ENCODE measurements at places on chromosomes 13 and 19.

- DNase-seq: no peak
These were observed 93.4 kb downstream of the FLT1 start for GRCh38 chr13:28401303-28402056.

- no peak for DNase-seq
These were observed 320.3 kb downstream of the SHISA2 start for GRCh38 chr13:25731536-25731935.

- DNase-seq: no peak
These were observed 551.0 kb upstream of the NBEA start for GRCh38 chr13:34391076-34391475.

DNA sequence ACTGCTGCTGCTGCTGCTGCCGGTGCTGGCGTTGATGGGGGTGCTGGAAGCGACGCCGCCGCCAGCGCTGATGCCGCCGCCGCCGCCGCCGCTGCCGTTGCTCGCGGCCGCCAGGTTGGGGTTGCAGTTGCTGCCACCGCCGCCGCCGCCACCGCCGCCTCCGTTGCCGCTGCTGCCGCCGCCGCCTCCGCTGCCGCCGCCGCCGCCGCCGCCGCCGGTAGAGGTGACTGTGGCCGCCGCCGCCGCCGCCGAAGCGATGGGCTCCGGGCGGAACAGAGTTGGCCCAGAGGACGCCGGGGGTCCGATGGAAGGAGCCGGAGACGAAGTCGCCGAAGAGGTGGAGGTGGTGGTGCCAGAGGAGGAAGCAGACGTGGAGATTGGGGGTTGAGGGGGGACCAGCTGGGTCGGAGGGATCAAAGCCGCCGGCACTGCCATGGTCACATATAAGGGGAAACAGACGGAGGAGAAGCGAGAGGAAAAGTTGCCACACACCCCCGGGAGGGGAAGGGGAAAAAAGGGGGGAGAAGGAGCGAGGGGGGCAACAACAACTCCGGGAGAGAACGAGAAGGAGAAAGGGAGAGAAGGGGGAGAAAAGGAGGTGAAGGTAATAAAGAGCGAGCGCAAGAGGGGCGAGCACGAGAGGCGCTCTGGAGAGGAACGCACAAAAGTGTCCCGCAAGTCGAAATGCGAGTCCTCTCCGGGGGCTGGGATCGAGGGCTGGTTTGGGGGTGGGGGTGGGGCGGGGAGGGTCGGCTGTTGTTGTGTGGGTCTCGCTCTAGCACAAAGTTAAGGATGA is 471 bp downstream of the DACH1 start:
- no peak for DNase-seq

- no peak for DNase-seq
These were observed 836 bp upstream of the CDC42EP5 start for GRCh38 chr19:54473892-54474372.

DNA sequence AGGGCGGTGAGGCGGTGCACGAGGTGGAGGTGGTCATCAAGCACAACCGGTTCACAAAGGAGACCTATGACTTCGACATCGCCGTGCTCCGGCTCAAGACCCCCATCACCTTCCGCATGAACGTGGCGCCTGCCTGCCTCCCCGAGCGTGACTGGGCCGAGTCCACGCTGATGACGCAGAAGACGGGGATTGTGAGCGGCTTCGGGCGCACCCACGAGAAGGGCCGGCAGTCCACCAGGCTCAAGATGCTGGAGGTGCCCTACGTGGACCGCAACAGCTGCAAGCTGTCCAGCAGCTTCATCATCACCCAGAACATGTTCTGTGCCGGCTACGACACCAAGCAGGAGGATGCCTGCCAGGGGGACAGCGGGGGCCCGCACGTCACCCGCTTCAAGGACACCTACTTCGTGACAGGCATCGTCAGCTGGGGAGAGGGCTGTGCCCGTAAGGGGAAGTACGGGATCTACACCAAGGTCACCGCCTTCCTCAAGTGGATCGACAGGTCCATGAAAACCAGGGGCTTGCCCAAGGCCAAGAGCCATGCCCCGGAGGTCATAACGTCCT is 9.4 kb upstream of the PROZ start:
- DNase-seq: no peak

DNA sequence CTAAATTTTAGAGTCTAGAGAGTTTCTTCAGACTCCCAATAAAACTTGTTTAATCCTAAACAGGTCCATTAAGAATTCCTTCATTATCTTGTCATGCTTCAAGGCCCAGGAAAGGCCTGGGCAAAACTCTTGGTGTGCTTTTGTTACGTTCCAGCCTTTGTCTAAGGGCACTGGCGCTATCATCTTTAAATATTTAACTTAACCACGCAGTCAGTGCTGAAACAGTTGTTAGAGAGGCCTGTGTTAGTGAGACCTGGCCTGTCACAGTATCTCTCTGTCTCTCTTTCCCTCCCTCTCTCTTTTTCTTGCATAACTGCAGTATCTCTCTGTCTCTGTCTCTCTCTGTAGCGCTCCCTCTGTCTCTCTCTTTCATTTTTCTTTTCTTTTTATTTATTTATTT is 8.2 kb upstream of the OR1M1 start:
- no peak for DNase-seq

GRCh38 chr19:16153582-16154336 is 10.3 kb downstream of the HSH2D start:
- peak; percentile 8 for DNase-seq

- DNase-seq: no peak
These were observed 172.0 kb downstream of the UQCRFS1 start for GRCh38 chr19:29040951-29041350.

- DNase-seq: no peak
These were observed at the start of gene ZFP28 for GRCh38 chr19:56538761-56539263. Gene ZFP28, plus strand, starts transcription at chr19:56538948. Its CDS starts 71 bp downstream, at chr19:56539019.

DNA sequence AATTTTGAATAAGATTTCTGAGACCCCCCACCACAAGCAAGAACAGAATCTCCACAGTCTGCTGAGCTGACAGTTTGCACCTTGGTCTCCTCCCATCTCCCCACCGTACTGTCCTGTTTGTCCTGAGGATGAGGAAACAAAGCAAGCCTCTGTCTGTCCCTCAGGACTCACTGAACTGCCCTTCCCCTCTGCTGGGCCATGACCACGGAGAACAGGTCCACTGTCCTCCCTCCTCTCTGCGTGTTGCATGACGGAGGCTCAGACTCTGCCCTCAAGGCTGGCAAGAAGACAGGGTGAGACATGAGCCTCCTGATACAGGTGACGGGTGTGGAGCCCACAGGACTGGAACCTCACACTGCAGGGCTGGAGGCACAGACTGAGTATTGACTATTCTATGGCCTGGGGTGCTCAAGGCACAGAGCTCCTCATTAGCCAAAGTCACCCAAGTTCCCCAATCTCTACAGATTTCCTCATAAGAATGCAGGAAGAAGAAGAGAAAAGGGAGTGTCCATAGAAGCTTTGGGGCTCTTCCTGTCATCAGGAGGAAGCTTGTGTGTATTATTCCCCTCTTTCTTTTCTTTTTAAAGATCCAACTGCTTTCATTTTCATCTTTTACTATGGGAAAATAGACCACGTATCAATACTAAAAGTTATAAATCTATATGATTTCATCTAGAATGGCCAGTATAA is 22.4 kb upstream of the RGCC start:
- no peak for DNase-seq

GRCh38 chr19:12937093-12937926 is 1.1 kb upstream of the CALR start:
- DNase-seq: peak; percentile 97

DNA sequence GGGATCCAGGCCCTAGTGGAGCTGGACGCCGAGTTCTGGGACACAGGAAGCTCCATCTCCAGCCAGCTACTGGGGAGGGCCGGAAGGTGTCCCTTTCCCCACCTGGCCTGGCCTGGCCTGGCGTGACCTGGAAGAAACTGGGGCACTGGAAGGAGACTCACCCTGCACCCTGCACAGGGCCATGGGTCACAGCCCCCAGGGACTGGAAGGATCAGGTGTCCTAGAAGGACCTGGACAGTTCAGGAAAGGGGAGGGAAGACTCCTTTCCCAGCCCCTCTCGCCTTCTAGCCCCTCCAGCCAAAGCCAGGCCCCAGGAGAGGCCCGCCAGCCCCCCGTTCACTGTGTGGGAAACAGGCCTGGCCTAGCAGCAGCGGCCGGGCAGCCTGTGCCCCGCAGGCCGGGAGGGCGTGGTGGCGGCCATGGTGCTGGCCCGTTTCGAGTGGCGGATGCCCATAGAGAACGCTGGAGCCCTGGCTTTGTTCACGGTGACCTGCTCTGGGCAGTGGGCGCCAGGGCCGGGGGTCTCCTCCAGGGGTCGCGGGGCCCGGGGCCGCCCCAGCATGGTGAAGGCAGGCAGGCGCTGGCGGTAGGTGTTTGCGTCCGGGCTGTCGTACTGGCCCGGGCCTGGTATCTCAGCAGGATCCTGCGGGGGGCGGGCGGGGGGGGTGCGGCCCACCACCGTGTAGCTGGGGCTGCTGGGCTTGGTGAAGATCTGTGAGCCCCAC is 2.8 kb upstream of the SHC2 start:
- DNase-seq: no peak

DNA sequence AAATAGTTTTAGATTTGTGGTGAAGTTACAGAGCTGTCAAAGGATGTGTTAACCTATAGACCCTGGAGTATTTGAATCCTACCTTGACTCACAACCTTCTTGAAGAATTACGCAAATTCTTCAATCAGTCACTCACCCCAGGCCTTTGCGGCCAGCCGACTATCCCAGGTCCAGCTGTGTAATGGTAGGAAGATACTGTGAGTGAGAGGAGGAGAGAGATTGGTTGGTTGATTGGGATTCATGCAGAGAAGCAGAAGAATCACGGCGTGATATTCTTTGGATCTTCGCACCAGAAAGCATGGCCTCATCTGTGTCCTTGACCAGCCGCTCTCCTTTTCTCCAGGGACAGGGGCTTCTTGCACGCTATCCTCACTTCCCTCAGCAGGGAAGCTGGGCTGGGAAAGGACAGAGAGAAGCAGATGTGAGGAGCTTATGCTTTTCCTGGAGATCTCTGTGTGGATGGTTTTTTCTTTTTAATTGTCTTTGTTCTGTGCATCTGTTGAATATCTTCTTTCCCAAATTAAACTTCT is 249.1 kb downstream of the GGACT start:
- DNase-seq: no peak

DNA sequence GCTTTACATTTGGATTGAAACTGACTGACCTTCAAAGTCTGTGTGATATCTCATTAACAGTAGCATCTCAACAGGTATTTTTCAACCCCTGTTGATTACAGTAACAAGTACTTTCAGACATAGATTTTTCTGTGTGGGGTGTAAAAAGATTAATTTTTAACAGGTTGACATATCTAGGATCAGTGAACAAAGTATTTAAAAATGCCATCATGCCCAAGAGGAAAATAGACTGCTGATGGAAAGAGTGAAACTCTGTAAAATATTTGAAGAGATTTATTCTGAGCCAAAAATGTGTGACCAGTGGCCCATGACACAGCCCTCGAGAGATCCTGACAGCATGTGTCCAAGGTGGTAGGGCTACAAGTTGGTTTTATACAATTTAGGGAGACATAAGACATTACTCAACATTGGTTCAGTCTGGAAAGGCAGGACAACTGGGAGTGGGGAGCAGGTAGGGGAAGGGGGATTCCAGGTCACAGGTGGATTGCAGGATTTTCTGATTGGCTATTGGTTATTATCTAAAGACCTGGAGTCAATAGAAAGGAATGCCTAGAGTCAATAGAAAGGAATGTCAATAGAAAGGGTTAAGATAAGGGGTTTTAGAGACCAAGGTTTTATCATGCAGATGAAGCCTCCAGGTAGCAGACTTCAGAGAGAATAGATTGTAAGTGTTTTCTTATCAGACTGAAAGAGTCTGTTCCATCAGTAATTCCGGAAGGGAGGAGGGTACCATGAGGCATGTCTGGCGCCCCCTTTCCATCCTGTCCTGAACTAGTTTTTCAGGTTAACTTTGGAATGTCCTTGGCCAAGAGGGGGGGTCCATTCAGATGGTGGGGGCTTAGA is 29.1 kb downstream of the TNFRSF19 start:
- no peak for DNase-seq

DNA sequence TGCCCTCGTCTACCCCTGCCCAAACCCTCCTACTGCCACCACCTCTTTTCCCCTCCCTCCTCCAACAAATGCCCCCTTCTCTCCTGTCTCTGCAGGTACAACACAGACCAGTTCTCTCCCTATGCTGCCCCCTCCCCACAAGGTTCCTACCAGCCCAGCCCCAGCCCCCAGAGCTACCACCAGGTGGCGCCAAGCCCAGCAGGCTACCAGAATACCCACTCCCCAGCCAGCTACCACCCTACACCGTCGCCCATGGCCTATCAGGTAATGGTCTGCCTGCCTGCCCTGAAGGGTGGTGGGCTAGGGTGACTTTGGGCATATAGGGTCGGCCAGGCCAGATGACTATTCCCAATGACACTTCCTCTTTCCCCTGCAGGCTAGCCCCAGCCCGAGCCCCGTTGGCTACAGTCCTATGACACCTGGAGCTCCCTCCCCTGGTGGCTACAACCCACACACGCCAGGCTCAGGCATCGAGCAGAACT is 6.5 kb upstream of the TIMM50 start:
- DNase-seq: no peak

GRCh38 chr13:50140581-50141374 is 125.5 kb downstream of the KCNRG start:
- no peak for DNase-seq

DNA sequence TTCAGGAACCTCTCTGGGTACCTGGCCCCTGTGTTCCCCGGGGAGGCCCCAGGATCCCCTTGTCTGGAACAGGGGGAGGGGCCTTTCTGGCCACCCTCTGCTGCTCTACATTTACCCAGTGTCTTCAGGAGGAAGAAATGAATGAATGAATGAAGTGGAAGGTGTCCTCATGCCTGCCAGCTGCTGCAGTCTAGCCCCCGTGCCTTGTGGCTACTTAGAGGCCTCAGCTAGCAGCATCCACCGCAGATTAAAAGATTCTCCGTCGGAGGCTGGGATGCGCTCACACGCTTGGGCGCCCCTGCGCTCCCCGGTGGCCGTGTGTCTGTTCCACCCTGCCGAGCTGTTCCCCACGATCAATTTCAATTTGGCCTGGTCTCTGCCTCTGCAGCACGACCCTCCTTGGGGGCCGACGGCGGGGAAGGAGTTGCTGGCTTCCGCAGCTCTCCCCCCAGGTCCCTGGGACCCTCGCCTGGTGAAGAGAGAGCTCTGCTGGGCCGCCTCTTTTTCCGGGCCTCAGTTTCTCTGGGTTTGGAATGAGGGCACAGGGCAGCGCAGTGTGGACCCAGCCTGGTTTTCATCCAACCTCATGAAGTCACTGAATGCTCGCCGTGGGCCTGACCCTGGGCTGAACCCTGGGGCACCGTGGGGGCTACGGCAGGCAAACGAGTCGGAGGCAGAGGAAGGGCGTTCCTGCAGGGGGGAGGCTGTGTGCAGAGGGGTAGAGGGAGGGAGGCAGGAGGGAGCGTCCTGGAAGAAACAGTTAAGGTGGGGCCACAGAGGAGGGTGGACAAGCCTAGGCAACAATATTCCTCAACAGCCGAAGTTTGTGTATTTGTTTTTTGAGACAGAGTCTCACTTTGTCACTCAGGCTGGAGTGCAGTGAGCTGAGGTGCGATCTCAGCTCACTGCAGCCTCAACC is 28.3 kb downstream of the EFNA2 start:
- no peak for DNase-seq

DNA sequence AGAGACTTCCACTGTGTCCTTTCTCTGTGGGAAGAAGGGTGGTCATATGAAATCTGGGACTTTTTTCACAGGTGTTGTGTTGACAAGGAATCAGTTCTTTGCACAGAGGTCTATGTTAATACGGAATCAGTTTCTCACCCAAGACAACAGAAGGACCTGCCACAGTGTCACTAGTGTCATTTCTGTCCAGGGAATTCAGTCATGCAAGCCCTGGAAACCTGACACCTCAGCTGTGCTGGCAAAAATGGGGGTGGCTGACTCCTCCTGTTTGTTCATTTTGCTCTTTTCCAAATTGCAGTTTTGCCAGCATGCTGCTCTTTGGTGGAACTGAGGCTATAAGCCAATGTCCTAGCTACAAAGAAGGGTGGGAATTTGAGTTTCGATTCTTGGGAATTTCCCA is 49.8 kb upstream of the ESD start:
- no peak for DNase-seq

Measured in Jurkat, Clone E6-1 (cell line).